Stimulated activated CD4-positive, alpha-beta T cell treated with anti-CD3 and anti-CD28 coated beads, TNF-alpha, amount 100 ng/mL, for 24 hours (primary cell): ENCODE measurements at places on chromosomes 5 and 9.

DNA sequence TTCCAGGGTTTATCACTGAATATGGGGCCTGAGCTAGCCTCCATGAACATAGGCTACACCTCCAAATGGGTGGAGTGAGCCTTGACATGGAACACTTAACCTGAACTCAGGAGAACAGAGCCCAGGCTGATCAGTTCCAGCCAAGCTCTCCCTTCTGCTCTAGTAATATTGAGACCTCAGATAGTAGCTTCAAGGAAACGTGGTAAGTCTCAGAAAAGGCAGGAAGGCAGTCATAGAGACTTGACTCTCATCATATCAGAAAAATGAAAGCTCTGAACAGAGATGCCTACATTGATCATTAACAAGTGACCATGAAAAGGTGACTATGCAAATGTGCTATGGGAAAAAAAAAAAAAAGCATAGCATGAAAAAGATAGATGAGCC lies 40.5 kb upstream of the MYO10 start:
- no peak for DNase-seq

DNA sequence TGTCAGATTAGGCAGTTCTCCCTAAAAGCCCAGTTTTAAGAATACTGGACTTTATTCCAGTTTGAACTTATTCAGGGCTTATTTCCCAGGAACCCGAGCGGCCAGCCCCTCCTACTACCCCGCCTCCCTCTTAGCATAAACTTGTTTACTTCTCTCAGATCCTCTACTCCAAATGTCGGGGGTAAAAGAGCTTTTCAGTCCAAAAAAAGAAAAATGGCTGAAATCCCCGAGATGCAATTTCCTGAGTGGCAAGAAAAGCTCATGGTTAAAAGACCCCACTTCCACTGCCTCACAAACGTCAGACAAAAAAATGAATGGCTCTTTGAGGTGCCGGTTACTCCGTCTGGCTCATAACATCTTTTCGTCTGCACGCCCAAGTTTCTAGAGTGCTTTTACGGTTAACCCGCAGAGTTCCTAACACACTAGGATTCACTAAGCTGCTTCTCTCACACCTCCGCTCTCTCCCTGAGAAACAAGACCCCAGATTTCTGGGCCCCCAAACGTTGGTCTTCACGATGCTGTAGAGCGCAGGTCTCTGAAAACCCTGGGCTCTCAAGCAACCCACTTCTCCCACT lies 402 bp downstream of the BRD8 start:
- no peak for DNase-seq

DNA sequence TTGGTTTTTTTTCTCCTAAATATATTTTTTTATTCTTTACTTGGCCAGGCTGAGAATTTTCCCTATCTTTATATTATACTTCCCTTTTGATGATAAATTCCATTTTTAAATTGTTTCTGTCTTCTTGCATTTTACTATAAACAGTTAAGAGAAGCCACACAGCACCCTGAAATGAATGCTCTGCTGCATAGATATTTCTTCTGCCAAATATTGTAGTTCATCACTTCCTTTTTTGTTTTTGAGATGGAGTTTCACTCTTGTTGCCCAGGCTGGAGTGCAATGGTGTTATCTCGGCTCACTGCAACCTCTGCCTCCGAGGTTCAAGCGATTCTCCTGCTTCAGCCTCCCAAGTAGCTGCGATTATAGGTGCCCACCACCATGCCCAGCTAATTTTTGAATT lies 8.5 kb upstream of the INIP start:
- DNase-seq, result no peak

DNA sequence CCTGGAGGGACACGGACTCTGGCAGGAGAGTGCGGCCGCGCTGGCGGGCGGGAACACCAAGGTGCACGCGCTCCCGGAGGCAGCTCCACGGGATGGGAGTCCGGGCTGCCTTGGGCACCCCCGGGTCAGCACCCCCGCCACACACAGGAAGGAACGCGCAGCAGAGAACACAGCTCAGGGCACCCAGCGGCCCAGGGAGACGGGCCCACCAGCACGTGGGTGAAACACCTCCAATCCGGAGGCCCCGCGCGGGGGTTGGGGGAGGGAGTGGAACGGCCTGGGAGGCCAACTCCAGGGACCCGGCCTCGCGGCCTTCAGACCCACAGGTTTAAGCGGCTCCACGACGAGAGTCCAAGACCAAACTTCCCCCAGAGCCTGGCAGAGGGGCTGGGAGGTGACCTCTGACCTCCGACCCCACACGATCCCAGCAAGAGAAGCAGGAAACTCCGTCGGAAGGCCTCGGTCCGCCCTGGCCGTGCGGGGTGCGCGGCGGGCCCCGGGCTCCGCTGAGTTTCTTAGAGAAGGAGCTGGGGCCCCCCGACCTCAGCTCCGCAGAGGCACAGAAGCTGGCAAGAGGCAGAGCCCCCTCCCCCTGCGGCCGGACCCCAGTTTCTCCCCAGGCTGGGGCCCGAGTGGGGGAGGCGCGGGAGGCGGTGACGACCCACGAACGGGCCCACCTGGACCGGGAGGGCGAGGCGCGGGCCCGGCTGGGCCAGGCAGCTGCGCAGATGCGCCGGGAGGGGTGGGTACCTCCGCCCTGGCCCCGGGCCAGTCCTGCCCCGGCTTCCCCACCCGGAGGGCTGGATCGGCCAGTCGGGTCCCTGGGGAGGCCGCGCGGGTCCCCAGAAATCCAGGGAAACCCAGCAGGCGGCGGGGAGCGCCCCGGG lies 851 bp downstream of the NACC2 start:
- peak; percentile 70 for DNase-seq

GRCh38 chr5:146395193-146395592 lies 51.9 kb upstream of the TCERG1 start:
- DNase-seq, result no peak

DNA sequence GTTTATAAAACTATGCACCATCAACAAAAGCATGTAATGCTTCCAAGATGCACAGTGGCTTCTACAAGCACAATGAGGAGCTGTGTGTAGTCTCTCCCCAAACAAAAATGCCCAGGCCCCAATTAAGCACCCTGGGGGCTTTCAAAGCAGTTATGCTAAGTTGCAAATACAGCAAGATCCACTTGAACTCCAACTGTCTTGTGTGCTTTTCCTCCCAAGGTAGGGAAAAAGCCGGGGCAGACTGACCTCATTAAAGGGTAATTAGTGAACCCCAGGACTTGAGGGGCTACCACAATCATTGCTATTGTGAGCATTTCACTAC lies 13.1 kb downstream of the ZNF608 start:
- no peak for DNase-seq

- no peak for DNase-seq
These were observed 459.7 kb downstream of the BNC2 start for GRCh38 chr9:16410601-16411280.

GRCh38 chr5:58076483-58077257 lies 383.2 kb downstream of the PLK2 start:
- no peak for DNase-seq

- DNase-seq, result no peak
These were observed 7.4 kb downstream of the CEMIP2 start for GRCh38 chr9:71760901-71761300.

GRCh38 chr9:77899679-77900354 lies 131.8 kb downstream of the GNAQ start:
- no peak for DNase-seq

DNA sequence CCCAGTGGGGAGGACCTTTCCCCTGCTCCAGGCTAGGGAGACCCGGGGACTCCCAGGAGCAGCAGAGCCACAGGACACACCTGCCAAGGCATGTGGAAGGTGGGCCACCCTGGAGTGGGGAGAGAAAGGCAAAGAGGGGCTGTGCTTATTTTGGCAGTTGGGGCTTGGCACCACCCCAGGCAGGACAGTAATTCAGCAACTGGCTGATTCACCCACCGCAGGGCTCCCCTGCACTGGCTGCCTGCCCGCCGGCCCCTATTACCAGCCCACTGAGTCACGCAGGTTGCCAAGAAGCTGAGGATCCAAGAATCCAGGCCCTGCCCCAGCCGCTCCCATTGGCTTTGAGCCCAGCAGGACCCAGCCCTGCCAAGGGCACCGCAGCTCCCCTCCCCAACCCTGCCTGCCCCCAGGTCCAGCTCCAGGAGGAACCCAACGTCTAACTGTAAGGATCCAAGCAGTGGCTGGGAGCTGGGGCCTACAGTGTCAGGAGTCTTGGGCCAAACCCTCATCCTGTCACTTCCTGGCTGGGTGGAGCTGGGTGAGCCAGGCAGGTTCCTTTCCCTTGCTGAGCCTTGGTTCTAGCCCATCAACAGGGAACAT lies 14.2 kb upstream of the RALGDS start:
- DNase-seq, result no peak

DNA sequence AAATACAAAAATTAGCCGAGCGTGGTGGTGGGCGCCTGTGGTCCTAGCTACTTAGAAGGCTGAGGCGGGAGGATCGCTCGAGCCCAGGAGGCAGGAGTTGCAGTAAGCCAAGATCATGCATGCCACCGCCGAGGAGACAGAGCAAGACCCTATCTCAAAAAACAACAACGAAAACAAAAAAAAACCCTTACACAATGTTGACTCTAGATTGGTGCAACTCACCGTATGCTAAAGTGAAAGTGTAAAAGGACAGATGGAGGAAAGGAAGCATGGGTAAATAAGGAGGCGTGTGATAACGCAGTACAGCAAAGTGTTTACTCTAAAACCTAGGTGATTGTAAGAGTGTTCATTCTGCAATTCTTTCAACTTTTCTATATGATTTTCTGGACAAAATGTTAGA lies 15.9 kb upstream of the RUFY1 start:
- no peak for DNase-seq

DNA sequence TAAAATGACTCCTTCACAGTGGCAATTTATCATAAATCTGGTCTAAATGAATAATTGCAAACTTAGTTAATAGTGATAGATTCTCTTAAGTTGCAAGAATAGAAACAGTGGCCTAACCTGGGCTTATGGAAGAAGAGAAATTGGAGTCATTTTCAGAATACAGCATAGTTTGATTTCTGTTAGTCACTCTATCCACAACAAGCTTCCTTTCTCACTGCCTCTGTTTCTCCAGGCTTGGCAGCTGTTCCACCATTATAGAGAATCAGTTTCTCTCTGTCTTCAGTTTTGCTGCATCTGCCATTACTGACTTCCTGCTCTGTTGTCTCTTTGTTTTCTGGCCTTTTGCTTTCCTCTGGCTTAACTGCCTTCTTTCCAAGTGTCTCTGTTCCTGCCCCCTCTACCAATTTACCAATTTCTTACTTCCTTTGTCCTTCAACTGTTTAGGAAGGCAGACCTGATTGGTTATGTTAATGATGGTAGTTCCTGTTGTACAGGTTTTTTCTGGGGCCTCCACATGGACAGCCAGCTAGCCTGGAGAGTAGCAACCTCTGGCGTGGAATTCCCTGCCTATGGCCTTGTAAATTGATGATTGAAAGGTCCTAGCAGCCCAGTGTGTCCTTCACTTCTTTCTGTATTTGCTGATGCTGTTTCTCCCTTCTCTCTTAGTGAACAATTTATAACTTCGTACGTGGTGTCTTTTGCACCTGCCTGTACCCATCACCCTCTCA lies 75.9 kb upstream of the RASGRF2 start:
- no peak for DNase-seq

DNA sequence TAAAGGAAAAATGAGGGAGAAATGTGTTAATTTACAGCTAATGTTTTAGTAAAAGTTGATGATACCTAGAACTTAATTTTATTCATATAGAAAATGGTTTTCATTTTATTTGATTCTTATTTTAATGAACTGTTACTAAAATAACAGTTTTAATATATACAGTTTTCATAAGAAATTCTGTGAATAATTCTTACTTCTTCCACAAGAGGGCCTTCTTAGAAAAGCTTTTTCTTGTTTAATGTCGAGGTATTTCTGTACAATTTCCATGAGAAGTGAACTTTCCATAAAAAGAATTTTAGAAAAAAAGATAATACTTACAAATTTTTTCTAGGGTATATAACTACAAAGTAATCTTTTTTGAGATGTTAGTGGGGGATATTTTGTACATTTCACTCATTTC lies 73.9 kb downstream of the KLF9 start:
- DNase-seq, result no peak

- no peak for DNase-seq
These were observed 255.8 kb downstream of the ROR2 start for GRCh38 chr9:91694081-91694870.

- DNase-seq, result no peak
These were observed 98.4 kb downstream of the TARS1 start for GRCh38 chr5:33539212-33539611.

GRCh38 chr5:65037831-65038815 lies 269.4 kb downstream of the CWC27 start:
- no peak for DNase-seq

- no peak for DNase-seq
These were observed 5.3 kb upstream of the ZNF367 start for GRCh38 chr9:96423322-96423984.

DNA sequence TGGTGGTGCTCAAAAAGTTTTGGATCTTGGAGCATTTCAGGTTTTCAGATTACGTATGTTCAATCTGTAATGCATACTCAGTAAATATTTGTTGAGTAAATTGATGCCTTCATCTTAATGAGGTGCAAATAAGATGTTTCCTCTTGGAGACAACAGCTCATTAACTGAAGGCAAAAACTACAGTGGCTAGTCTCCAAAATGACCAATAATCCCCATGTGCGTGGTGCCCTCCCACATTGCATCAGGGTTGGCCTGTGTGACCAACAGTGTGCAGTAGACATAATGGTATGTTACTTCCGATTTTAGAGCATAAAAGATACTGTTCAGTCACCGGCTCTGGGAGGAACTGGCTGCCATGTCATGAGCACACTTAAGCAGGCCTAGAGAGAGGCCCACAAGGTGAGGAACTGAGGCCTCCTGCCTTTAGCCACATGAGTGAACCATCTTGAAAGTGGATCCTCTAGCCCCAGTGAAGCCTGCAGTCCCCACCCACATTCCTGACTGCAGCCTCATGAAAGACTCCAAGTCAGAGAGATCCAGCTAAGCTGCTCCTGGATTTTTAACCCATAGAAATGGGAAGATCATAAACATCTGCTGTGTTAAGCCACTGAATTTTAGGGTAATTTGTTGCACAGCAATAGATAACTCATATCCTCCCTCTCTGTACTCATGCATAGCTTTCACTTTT lies 55.7 kb downstream of the LIFR start:
- DNase-seq, result no peak

DNA sequence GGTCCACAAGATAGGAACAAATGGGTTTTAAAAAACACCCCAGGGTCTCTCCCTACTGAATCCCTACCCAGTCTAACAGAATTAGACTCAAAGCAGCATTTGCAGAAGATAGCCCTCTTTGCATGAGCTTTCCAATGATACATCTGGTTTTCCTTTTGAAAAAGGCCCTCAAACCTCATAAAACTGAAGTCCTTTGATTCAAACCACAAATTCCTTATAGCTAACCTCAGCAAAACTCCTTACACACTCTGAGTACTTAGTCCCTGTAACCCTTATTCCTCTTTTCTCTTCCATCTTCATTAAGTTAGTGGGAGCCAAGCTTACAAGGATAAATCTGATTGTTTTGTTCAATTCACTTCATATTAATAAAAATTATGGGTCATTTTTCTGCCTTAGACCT lies 90.5 kb upstream of the TNC start:
- DNase-seq, result no peak

- no peak for DNase-seq
These were observed 42.8 kb downstream of the PTTG1 start for GRCh38 chr5:160464466-160464797.

GRCh38 chr9:131411719-131412681 lies 18.1 kb downstream of the PRRC2B start:
- DNase-seq, result no peak
